ENCODE measurements at places on chromosomes 2 and 18.

DNA sequence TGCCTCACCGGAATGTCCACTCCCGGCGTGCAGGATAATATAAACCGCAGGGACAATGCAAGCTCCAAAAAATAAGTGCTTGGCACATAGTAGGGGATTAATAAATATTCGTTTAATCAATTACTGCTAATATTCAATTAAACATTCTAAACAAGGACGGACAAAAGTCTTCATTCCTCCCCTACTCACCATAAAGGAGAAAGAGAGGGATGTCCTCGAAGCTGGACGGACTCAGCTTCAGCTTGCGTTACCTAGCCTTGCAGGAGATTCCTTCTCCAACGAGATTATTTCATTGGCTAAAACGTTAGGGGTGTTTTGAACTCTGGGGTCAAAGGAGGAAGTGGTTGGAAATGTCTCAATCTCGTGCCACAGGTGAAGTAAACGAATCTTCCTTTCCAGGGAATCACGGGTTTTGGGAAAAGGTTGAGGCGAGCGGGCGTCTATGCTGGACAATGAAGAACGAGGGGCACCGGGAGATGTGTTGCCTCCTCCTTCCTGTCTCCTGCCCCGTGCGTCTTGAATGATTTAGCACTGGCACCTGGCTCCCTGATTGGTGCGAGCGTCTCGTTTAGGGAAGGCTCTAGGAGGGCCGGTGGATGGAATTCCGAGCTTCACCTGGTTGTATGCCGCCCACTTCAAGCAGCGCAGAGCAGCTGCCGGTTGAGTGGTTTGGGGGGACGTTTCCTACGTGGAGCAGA is 2.0 kb upstream of the GAD1 start:
- DNase-seq = no peak

DNA sequence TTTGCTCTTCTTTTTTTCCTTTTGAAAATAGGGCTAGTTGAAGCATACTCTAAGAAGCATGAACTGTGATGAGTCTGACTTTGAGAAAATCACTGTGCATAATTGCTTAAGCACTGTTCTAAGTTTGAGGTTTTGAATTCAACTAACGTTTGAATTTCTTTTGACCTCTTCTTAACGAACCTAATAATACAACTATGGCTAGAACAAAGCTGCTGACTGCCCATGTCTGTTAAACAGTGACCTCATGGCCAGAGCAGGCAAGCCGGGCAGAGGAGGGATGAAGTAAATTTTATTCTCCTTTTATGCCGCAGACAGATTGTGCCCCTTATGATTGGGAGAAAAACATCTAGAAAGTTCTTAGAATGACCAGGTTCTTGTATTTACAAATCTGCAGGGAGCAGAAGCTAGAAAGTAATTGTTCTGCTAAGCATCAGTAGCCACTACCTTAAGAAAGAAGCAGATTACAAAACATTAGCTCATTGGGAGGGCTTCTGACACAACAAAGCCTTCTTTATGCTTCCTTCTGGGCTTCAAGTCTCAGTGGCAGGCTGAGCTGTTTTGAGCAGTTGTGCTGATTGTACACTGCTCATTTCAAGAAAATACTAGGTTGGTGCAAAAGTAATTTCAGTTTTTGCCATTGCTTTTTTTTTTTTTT is 97.8 kb upstream of the RASGRP3 start:
- no peak for DNase-seq

- no peak for DNase-seq
Observed at GRCh38 chr18:44859263-44859662, 178.6 kb downstream of the SETBP1 start.

- no peak for DNase-seq
Observed at GRCh38 chr2:46945671-46946070, 30.1 kb upstream of the MCFD2 start.

GRCh38 chr2:20597860-20598183 is 53.1 kb downstream of the HS1BP3 start:
- no peak for DNase-seq

DNA sequence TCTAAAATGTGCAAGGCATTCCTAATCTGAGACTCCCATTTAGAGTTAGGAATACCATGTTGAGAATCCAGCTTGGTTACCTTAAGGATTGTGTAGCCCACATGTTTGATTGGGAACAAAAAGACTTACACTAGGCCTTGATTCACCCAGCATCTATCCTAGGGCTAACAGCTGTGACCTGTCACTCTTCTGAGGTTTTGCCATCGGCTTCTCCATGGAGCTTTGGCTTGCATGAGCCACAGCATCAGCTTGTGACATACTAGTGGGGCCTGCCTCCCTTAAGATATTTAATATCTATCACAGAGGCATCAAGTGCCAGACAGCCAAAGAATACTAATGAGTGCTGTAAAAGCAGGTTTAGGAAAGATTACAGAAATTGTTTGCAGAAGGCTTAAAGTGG is 241.3 kb upstream of the UBE2E3 start:
- DNase-seq = no peak

DNA sequence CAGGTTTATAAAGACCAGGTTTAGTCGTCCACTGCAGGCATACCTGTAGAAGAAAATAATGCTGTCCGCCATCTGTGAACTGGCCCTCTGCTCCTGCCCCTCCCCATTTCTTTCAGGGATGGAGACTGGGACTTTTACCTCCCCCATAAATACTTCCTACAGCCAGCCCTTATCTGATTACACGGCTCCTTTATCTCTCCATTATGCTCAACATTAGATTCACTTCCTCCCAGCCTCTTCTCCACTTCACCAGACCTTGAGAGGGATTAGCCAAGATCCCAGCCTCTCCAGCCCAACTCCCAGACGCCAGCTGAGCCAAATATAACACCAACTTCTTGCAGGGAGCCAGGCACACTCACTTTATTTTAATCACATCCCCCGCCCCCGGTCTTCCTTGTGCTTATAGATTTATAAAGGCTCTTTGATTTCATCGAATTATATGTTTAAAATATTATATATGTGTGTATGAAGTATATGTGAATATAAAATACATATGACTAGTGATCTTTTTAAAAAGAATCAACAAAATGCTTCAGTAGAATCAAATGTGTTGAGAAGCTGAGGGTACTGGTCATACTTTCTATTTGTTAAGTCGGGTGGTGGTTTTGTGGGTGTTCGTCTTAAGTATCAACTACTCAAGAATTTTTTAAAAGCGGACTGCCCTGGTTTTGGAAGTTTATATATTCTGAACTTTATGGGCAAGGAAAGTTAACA is 81.0 kb downstream of the SPRED2 start:
- DNase-seq = no peak

DNA sequence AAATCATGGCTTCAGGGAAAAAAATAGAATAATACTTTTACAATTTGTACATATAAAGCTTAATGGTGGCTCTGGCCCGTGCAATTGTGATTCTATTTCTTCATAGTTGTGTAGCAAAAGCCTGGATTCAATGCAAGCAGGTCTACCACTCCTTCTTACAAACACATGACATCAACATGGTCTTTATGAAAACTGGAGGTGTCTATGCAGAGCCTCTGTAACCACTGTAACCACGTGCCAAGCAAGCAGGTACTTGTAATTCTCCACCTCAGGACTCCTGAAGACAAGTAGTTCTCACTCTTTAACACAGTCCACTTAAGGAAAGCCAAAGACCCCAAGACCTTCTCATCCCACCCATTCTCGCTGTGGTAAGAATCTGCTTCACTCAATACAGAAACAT is 62.6 kb downstream of the METTL4 start:
- no peak for DNase-seq

GRCh38 chr2:205771666-205772065 is 89.4 kb downstream of the NRP2 start:
- DNase-seq = no peak

- no peak for DNase-seq
Observed at GRCh38 chr2:67631483-67631882, 234.3 kb downstream of the ETAA1 start.

DNA sequence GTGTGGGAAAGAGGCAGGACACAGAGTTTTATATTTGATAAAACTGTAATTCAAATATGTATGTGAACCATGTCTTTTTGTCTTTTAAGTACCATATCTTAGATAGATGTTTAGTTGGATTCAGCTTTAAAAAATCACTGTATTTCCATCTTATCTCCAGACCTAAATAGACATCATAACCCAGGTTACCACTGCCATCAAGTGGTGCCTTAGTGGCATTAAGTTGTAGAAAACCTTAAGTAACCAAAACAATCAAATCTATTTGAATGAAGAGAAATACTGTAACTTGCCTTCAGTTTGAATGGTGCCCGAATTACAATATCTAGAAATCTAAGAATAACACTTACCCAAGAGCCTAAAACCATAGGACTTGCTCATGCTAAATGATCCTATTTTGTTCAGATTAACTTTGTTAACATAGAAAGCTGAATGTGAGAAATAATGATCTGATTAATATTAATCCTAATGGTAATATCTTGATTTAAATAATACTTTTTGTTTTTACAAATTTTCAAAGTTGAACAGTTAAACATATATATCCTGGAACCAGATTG is 92.5 kb upstream of the MAP2 start:
- DNase-seq = no peak

DNA sequence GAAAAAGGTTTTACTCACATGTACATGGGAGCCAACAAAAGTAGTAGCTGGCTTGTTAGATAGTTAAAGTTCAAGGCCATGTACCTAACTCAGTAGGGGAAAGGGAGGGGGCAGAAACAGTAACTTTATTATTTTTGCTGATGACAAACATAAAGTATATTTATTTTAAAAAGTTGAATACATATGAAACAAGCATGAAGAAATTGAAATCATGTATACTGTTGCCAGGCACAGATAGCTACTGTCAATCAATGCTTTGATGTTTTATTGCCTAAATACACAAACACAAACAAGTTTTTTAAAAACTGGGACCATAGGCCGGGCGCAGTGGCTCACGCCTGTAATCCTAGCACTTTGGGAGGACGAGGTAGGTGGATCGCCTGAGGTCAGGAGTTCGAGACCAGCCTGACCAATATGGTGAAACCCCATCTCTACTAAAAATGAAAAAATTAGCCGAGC is 7.6 kb upstream of the PSD4 start:
- DNase-seq = no peak

DNA sequence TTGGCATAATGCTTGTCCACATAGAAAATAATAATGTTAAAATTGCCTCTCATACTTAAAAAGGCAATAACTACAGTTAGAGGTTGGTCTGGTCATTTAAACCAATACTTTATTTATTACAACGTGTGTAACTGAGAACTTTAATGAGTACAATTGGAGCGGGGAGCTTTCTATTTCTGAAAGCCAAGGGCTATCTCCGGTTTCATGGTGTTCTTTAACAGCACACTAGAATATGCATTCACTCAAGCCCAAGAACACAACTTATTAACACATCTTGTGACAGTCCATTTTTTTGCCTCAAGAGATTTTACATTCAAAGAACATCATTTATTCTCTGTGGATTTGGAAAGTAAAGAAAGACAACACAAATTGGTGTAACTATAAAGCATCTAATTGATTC is 131.8 kb downstream of the KCNH7 start:
- DNase-seq = no peak

DNA sequence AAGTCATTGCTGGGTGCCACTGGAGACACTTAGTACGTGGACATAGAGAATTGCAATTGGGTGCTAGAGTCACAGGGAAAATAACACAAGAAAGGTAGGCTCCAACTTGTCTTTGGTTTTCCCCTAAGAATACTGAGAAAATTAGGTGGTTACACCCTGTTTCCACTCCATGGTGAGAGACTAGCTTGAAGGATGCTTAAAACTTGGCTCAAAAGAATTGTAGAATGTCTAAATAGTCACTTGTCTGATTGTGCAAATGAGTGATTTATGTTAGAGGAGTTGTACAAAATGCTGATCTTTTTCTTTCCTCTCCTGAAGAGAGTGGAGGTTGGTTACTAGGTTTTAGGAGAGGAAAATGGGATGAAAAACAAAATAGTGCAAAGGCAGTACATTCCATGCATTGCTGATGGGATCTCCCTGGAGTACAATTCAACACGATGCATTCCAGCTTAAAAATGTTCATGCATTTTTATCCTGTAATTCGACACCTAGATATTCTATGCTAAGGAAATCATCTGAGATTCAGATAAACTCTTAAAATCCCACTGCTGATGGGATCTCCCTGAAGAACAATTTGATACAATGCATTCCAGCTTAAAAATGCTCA is 2.2 kb upstream of the SERPINB12 start:
- no peak for DNase-seq

DNA sequence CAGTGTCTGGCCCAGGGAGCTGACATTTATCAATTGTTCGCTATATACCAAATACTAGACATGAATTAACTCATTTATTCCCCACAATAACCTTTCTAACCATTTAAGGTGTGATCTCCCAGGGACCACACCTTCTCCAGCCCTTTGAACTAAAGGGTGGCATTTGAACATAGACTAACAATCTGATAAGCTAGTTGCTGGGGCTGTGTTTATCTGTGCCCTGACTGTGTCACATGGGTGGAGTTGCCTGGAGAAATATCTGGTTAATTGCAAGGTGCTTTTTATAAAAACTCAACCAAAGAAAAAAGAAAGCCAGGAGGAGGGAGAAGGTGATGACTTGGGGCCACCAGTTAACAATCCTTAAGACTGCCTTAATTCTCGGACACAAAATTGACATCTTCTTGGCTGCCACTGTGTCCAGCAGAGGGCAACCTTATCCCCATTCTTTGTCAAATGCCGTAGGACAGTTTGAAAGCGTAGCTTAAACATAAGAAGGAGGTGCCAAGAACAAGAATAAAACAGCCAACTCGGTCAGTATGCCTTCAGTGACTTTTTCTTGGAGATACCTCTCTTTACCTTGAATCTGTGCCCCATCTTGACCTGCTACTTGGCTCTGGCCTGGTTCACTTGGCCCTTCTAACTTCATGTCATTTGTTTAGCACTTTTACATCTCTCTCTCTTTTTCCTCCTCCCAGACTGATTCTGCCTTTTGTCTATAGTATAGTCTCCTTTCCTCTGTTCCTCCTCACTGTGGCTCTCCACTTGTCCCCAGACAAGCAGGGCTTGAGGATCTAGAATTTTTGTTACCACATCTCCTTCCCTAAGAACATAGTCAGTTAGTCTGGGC is 183.4 kb downstream of the MYO3B start:
- DNase-seq = peak; percentile 31

DNA sequence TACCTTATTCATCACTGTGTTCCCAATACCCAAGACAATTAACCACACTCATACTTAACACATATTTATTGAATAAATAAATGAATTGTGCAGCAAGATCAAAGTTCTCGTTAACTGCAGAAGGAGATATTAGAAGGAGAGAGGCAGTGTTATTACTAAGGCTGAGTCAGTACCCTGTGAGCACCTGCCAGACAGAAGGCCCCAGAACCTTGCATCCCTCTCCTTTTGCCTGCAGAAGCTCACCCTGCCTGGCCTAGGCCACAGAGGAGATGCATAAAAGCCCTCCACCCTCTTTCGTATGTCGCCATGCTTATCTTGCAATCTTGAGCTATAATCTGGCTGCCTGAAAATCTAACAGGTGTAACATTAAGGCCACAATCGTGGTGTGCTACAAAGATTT is 20.5 kb upstream of the RNF149 start:
- no peak for DNase-seq
